ENCODE measurements at places on chromosomes 2 and 18.

- no peak for DNase-seq
These were observed 808.7 kb upstream of the PIK3C3 start for GRCh38 chr18:41146301-41146700.

- no peak for DNase-seq
These were observed 32.5 kb downstream of the METTL4 start for GRCh38 chr18:2538844-2539243.

DNA sequence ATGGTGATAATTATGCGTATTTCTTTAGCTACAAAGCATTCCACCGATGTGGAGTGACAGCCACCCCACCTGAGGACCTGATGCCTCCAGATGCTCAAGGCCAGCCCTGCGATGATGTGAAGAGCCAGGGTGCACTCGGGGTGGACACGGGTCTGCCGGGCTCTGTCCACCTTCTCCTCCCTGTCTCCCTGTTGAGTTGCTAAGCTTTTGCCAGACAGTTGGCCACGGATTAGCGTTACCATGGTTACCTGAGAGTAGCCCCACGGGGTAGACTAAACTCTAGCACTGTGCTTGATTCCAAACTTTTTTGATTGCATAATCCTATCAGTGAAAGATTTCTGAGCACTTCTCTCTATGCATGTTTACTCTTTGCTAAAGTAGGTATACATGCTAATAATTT lies 86.2 kb downstream of the SMIM21 start:
- no peak for DNase-seq

- no peak for DNase-seq
These were observed 27.3 kb downstream of the GREB1L start for GRCh38 chr18:21269349-21269748.

GRCh38 chr18:1499265-1499664 lies 594.6 kb downstream of the ADCYAP1 start:
- DNase-seq = no peak

DNA sequence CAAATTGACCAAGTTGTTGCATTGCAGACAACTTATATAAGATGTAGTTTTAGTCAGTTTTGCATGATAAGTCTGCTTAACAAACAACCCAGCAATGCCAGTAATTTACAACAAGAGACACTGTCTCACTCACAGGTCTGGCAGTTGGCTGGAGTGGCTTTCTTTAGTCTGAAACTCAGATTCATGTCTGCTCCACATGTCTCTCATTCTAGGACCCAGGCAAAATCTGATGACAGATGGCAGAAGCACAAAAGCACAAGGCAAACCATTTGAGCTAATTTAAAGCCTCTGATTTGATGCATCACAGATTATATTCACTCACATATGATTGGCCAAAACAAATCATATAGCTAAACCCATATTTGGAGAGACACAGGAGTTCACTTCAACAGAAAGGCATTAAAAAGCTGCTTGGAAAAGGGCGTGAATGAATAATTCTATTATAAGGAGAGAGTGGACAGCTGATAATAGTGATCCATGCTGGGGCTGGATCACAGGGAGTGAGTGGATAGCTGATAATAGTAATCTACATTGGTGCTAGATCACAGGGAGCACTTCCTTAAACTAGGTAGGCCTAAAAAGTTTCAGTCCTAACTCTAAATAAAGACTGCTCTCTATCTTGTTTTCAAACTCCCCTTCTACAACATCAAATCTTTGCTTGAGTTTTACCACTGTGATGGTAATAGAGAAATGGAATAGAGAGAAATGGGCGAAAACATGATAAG lies 593.2 kb upstream of the ZNF804A start:
- DNase-seq = no peak

DNA sequence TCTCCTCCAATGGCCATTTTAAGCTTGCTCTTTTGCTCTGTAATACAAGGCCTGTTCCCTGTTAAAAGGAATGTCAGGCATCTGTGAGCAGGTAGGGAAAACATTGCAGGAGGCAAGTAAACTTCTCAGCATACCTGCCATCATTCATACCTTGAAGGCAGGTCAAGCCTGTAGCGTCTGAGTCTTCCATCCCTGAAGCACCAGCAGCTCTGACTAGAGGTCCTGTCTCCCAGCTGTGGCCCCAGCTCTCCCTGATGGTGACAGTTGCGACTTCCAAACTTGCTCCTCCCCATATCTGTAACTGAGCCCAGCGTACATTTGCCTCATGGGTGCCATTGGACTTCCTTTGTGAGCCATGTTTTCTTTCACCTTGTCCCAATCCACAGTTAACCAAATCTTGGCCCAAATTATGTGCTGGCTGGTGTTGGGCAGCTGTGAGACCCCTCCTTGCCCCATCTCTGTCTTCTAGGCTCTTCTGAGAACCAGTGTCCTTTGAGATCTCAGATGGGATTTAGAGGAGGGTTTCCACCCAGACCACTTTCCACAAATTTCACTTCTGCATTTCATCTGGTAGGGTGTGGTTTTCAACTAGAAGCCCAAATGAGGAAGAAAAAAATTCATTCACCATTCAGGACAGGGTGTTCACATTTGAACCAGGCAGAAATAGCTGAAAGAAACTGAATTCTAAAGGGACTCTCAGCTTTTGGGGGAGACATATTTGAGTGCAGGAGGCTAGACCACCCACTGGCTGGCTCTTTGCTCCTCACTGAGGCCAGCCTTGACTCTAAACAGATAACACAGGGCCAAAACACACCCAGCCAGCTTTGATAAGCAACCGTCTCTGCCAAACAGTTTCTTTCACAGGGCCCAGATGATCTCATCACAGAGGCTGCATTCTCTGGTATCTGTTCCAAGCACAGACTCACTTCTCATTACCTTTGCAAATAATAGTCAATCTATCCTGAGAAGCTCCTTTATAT lies 66.4 kb upstream of the MSH2 start:
- DNase-seq = no peak

DNA sequence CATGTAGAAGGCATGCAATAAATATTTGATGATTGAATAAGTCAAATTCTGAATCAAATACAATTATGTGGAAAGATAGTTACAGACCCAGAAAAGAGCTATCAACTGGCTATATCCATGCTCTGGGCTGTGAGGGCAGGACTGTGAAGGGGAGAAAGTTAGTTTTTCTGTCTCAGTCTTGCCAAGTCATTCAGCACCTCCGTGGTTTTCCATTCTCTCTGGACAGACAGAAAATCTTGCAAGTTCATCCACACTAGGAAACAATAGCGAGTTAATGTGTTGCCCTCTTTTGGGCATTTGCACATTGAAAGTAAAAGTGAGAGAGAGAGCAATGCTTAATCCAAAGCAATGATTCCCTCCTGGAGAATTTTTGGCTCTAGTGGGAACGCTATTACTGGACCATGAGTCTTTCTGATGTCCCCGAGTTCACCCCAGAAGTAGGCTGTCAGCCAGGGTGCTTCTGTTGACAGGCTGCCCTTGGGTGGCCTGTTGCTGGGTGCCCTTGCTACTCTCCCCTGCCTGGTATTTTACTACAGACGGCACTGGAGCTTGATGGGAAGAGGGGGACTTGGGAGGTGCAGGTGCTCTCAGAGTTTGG lies 238.3 kb downstream of the LOXHD1 start:
- DNase-seq = peak; percentile 6

GRCh38 chr2:158740127-158740526 lies 55.0 kb upstream of the DAPL1 start:
- DNase-seq = no peak

DNA sequence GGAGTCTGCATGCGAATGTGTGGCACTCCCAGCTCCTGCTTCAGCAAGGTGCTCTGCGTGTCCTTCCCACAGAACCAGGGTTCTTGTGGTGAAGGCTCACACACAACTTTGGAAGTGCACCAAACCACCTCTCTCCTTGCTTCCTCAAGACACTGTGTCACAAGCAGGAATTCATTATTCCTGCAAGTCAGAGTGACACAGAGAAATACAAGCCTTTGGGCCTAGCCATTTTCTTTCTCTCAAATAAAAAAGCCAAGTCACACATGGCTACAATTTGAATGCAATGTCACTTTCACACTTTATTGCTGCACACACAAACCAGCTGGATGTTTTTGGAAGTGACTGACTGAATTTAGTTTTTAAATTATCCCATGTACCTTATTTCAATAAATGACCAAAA lies 30.1 kb upstream of the THOC1 start:
- DNase-seq = no peak

DNA sequence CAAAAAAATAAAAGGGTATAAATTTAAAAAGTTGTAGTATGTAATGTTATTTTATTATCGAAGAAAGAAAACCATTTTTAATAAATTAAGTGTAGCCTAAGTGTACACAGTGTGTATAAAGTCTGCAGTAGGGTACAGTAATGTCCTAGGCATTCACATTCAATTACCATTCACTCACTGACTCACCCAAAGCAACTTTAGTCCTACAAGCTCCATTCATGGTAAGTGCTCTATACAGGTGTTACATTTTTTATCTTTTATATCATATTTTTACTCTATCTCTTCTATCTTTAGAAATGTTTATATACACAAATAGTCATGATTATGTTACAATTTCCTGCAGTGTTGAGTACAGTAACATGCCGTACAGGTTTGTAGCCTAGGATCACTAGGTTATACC lies 59.5 kb downstream of the RABL2A start:
- no peak for DNase-seq

DNA sequence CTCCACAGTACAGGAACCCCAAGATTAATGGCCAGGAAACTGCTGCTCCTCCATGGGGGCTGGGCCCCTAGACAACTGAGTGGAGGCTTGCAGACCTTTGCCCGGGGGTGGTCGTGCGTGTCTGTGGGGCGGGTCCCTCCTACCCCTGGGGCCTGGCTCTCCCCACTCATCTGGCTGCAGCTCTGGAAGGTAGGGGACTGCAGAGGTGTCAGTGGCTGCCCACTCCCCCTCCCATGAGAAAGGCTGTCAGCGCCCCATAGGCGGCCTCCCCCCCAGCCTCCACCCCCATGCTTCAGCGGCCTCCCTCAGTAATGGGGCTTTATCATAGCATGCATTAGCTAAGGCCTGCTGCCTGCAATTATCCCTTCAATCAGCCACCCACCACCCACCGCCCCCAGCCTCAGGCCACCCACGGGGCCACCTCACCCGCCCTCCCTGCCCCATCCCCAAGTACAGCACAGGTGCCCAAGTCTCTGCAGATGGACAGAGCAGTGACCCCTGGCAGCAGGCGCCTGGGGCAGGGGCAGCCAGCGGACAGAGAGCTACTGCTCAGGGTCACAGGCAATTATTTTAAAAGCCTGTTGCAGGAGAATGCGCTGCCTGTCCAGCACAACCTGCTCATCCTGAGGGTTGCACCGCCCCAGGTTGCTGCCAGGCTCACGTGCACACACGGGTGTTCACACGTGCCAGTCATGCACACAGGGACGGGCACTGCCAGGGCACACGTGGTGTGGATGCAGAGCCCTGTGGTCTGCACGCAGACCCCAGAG lies 9.1 kb upstream of the ECEL1 start:
- no peak for DNase-seq

DNA sequence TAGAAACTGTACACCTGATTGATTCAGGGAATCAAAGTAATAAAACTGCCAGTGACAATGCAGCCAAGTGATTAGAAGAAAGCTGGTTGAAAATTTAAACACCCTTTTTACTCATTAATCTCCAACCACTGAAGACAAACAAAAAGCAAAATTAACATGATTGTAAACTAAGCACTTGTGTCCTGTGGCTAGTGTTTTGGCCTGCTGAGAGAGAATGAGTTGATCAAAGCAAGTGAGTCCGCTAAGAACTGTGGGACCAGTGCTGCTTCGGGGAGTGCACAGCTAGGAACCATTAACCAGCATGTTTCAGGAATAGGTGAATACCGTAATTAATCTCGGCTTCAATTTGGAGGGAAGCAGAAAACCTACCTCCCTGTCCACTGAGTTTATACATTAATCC lies 13.6 kb upstream of the PAPOLG start:
- no peak for DNase-seq

DNA sequence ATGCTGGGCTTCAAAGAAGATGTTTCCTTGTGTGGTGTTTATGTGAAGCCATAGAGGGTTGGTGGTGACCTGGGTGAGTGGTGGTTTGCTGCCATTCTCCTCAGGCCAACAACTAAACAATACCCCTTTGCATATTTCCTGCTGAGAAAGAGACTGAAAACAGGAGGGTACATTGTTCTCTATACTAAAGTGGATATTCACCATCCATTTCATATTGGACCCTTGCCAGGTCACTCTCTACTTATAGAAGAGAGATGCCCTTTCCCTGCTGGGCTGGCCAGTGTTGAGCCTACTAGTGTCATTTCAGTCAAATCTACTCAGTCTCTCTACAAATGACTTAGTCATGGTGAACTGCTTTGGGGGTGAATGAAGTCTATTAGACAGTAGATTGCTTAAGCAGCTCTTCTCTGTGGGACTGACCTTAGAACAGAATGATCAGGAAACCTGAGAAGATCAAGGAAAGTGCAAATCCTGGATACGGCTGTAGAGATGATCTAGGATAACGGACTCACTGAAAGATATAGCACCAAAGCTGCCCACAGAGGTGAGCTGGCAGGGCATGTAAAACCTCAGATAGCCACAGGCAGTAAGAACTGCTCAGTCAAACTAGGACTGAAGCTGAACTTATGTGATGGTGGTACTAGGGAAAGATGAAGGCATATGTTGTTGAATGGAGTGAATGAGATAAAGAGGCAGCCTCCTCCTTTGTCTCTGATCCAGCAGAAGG lies 154.9 kb downstream of the MYO3B start:
- no peak for DNase-seq

DNA sequence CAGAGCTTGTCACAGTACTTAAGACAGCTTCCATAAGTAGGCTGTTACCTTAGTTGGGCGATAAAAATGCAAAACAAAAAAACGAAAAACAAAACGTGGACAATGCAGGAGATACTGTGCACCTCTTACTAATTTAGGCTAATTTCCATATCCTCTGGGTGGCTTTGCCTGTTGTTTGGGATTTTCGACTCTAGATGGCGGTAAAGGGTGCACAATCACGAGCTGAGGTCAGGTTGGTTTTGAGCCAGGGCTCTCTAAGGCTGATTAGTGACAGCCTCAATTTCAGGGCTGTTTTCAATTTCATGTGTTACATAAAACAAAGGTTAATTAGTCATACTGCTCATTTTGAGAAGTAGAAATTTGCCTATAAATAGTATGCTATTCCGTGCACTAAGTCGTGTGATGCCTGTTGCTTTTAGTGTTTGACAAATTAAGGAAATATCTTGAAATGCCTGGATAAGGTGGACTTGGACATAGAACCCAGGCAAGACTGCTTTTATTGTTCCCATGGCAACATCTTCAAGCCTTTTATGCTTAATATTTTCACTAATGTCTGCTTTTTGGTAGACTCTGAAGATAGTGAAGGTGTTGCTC lies 493.1 kb downstream of the SOCS6 start:
- DNase-seq = peak; percentile 55

All from hypothalamus (tissue), 51 donors.